HFFc6 (cell line): ENCODE measurements at places on chromosomes 7 and 10. TPM values are rescaled to one million over a fixed set of nuclear protein-coding genes. Genes with fewer than 3 reads are reported as not detected.
A peak's percentile ranks its signal among the peaks of the same experiment; 100 is the strongest.

ZNF716 gene
- total RNA-seq: not detected in 3 replicates

PNLIP gene
- not detected in 3 replicates for total RNA-seq

DNA sequence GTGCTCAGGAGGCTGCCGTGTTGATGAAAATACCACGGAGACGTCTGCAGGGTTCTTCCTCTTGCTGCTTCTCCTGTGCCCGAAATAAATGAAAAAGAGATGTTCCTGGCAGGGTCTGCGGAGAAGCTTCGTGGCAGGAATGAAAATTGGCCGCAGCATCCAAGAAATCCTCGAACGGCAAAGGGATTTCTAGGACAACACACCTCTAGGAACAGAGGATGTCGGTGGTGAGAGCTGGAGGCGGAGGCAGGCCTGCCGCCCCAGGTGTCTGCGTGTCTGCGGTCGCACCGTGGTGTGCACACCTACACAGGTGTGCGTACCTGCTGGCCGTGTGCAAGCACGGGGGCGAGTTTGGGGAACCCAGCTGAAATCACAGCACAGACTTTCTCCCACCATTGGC lies 43.4 kb downstream of the TMEM130 start:
- no peak for DNase-seq

DNA sequence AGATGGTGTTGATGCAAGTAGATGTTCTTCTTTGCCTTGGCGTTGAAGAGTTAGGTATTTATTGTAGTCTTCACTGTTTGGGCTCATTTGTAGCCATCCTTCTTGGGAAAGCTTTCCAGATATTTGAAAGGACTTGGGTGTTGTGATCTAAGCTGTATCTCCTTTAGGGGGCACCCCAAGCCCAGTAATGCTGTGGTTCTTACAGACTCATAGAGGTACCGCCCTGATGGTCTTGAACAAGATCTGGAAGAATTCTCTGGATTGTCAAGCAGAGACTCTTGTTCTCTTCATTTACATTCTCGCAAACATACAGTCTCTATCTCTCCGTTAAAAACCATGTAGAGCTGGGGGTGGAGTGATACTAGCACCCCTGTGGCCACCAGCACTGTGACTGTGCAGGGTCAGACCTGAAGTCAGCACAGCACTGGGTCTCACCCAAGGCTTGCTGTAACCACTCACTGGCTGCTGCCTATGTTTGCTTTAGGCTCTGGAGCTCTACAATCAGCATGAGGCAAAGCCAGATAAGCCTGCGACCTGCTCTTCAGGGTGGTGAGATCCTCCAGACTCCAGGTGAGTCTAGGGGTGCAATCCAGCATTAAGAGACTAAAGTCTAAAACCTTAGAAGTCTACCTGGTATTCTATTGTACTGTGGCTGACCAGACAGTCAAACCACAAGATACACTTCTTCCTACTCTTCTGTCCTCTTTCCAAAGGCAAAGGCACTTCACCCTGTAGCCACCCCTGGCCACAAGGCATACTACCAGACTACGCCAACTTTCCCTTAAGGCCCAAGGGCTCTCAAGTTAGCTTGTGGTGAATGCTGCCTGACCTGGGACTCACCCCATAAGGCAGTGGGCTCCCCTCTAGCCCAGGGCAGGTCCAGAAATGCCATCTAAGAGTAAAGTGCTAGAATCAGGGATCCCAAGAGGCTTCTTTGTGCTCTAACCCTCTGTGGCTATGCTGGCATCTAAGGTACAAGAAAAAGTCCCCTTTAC lies 209.7 kb upstream of the TMEM196 start:
- peak; percentile 15 for DNase-seq

DNA sequence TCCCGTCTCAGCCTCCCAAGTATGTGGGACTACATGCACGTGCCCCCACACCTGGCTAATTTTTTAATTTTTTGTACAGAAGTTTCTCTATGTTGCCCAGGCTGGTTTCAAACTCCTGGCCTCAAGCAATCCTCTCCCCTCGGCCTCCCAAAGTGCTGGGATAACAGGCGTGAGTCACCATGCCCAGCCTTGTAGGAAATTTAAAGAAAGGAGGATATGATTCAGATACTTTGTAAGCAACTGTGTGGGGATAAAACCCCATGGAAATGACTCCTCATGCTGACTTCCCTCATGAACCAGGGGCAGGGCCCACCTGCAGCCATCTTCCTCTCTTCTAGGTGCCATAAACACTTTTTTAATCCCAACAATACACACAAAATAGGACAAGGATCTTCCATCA lies 50.2 kb downstream of the APBB1IP start:
- peak; percentile 32 for DNase-seq

GRCh38 chr10:132336064-132336746 lies 4.2 kb downstream of the LRRC27 start:
- no peak for DNase-seq

GRCh38 chr7:333393-333764 lies 43.4 kb downstream of the FOXL3 start:
- DNase-seq: peak; percentile 32

- no peak for DNase-seq
These were observed 45.2 kb upstream of the BHLHA15 start for GRCh38 chr7:98165827-98166667.

- DNase-seq: no peak
These were observed 175.2 kb upstream of the GRB10 start for GRCh38 chr7:50957855-50958254.

DNA sequence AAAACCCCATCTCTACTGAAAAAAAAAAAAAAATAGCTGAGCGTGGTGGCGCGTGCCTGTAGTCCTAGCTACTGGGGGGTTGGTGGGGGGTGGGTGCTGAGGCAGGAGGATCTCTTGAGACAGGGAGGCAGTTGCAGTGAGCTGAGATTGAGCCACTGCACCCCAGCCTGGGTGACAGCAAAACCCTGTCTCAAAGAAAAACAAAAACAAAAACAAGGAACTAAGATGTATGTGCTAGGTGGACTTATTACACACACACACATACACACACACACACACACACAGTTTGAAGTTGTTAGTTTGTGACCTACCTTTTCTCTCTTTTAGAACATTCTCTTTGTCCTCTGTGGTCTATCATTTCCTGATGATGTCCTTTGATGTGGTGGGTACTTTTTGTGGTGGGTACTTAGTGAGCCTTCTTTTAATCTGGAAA lies 53.5 kb downstream of the EXOC6 start:
- no peak for DNase-seq

GRCh38 chr10:119101366-119102098 lies 2.4 kb upstream of the DENND10 start:
- no peak for DNase-seq

GRCh38 chr7:37445790-37446189 lies 2.9 kb downstream of the ELMO1 start:
- no peak for DNase-seq

DNA sequence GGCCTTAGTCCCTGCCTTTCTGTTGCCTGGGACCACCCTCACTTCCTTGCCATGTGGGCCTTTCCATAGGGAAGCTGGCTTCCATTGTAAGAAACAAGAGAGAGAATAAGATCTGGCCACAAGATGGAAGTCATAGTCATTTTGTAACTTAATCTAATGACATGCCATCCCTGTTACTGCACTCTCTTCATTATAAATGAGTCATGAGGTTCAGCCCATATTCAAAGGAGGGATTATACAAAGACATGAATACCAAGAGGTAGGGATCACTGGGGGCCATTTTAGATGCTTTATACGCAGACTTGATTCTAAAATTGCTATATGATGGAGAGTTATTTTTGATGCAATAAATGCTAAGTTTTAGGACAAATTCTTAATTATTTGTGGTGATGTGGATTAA lies 75.2 kb upstream of the CELF2 start:
- no peak for DNase-seq

GRCh38 chr7:20193242-20193777 lies 23.9 kb downstream of the MACC1 start:
- no peak for DNase-seq

DNA sequence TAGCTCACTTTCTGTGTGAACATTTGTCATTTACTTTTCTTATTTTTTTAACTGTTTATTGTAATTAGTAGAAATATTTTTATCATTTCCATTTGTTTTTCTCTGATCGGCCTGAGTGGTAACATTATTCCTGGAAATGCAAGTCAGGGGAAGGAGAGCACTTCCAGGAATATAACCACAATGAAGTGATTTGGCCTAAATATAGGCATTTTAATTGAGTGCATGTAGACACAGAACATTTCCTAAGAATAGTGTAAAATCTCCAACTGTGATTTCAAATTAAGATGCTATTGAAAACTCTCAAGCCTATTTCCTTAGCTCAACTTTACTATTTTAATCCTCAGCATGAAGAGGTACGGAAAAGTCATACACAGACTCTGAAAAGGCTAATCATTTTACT lies 86.5 kb upstream of the SKAP2 start:
- DNase-seq: no peak

DNA sequence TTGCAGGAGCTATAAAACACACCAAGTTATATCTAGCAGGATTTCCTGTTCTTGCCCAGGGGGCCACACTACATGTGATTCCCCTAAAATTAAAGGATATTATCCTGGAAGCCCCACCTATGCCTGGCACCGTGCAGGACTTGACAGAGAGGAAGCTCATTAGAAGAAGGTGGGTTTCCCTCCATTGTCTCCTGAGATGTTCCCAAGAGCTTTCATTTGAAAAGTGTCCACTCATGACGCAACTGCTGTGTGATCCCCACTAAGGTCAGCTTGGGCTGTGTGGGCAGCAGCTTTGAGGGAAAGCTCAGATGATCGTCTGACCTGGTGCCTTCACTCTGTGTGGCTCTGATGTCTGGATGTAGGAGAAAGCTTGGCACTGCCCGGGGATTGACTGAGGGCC lies 53.5 kb downstream of the RAMP3 start:
- no peak for DNase-seq
